ENCODE measurements at places on chromosomes 1 and 21.

- DNase-seq, result no peak
Observed at GRCh38 chr1:57770772-57771171, 346.9 kb upstream of the DAB1 start.

GRCh38 chr1:179002552-179003345, 22.9 kb upstream of the FAM20B start:
- DNase-seq, result peak; percentile 82

DNA sequence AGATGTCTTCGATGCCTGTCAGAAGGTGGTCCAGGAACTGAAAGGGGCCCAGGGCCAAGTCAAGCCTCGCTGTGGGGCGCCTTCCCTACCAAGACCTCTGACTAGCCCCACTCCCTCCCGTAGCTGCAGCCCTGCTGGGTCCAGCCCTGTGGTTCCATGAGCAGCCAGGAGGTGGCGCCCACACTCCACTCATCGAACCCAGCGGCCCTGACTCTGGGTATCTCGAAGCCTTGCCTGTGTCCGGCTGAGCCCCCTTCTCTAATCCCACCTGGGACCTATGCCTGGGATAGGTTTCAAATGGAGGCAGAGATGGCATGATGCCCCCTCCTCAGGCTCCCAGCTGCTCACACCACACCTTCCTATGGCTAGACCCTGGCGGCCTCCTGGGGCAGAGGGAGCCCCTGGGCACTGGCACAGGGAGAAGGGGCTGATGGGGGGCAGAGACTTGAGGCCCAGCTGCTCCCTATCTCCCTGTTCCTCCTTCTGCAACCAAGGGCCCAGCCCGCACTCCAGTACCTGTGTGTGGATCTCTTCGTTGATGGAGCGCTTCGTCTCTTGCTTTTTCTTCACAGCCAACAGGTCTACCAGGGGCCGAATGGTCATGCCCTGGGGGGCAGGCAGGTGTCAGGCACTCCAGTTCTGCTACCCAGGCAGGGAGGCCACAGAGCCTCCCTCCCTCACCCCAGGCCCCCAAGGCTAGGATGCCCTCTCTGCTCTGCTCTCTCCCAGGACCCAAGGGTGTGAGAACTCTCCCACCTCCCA, 52.0 kb downstream of the SLC9A1 start:
- peak; percentile 89 for DNase-seq

DNA sequence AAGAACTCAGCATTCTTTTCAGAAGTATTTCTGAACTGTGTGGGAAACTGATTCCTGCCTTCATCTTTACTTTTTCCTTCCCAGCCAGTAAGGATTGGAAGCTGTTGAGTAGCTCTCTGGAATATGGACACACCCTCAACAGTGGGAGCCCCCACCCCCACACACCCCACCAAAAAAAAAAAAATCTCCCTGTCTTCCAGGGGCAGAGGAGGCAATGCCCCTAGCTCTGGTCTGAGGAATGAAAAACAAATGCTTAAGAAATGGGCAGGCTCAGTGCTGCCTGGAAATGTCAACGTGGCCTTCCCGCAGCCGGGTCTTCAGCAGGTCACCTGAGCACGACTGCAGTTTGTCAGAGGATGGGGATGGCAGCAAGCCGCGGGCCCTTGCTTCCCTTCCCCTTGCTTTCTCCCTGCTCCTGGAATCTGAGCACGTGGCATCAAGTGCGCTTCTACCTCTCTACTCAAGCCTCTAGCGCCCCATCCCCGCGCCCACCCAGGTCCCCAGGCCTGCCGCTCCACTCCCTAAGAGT, 479 bp downstream of the RGS16 start:
- peak; percentile 60 for DNase-seq

GRCh38 chr1:27003745-27004470, 8.7 kb downstream of the TENT5B start:
- DNase-seq, result no peak

Data from activated CD4-positive, alpha-beta T cell treated with anti-CD3 and anti-CD28 coated beads for 36 hours (primary cell).